Coronary artery (tissue), 2 donors: ENCODE measurements at places on chromosomes 3 and 15.

DNA sequence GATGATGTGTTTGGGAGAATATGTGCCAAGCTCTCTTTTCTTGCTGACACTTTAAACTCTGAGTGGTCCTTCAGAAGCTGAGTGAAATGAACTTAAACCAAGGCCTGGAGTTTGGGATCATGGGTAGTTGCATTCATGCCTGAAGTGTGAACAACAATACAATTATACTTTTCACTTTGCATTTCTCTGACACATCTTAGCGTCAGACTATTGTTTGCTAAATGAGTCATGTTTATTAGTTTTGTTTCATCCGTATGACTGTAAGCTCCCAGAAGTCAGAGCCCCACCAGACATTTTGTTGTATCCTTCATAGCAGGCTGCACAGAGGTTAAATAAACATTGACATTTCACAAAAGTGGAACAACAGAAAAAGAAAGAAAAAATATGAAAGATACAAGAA is 542.6 kb downstream of the TUSC7 start:
- DNase-seq, result no peak

GRCh38 chr3:121659586-121659985 is 1.1 kb downstream of the HCLS1 start:
- DNase-seq, result no peak

GRCh38 chr3:11312166-11312565 is 40.0 kb downstream of the ATG7 start:
- DNase-seq, result no peak

DNA sequence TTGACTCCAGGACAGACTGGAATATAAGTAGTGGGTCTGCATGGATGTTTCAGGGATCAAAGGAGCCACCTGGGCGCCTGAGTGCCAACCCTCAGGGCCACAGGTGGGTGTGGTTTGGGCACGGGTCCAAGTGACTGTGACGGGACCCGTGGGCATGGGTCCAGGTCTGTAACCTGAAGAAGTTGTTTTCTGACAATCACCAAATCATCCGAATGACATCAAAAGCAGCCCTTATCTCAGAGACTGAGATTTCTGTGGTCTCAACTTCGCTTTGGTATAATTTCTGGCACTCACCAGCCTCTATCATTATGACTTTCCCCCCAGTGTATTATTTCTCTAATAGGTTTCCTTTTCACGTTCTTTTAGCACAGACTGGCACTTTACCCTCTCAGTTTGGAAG is 24.4 kb downstream of the RLBP1 start:
- DNase-seq, result no peak

DNA sequence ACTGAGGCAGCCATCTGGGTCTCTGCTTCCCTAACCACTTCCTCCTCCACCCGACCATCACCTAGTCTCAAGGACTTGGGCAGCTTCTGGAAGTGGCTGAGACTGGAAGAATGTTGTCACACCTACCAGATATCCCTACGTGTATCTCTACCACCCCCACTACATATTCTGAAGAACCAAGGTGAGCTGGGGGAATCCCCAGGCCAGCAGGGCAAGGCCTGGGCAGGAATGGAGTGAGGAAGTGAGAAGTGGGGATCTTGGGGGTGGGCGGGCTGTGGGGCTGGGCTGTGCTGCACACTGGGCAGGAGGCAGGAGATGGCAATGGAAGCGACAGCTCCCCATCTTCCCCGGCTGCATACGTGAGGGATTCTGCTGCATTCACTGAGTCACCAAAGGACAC is 17.5 kb upstream of the ALDH1A3 start:
- no peak for DNase-seq

GRCh38 chr3:47113669-47114365 is 50.1 kb downstream of the SETD2 start:
- DNase-seq, result no peak

DNA sequence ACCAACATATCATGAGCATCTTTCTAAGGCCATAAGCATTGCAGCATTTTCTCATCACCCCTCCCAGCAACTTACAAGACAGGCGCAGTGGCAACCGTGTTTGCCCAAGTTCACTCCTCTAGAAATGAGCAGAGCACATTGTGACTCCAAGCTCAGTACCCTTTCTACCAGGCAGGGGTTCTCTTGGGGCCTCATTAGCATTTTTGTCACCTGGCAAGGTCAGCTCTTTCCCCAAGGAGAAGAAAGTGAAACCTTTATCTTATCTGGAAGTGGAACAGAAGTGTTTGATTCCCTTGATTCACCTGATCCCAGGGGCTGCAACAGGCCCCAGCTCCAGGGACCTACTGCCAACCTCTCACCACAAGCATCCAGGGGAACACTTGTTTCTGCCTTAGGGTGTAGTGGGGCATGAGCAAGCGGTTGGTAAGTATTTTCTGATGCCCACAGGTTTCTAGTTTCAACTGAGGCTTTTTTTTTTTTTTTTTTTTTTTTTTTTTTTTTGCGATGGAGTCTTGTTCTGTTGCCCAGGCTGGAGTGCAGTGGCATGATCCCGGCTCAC is 44.0 kb upstream of the HERC1 start:
- no peak for DNase-seq

- no peak for DNase-seq
These were observed 1.7 kb upstream of the NGLY1 start for GRCh38 chr3:25784971-25785370.

GRCh38 chr15:75775296-75776064 is 62.8 kb upstream of the CSPG4 start:
- no peak for DNase-seq

DNA sequence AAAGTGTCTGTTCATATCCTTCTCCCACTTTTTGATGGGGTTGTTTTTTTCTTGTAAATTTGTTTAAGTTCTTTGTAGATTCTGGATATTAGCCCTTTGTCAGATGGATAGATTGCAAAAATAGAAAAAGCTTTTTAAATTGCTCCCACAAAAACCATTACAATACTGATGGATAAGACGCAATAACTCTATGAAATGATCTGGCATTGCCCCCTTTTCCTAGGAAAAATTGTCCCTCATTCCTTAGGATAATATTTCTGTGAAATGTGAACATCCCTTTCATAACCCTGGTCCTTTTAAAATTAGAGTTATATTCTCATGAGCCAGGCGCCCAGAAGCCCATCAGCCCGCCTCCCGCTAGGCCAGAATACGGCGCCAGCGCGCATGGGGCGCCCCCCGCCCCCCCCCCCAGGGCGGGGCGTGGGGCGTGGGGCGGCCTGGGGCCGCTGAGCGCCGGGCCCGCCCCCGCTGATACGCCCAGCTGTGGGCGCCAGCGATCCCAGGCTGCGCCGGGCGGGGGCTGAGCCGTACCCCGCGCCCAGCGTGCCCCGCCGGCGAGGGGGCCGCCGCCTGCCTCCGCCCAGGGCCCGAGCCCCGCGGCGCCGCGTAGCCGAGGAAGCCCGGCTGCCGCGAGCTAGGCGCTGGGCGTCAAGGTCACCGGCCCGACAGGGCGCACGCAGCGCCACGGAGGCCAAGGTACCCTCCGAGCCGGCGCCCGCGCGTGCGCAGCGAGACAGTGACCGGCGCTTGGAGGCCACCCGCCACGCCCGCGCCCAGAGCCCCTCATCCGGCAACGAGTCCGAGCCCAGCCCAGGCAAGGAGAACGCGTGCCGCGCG is 11.1 kb upstream of the ROPN1B start:
- DNase-seq, result no peak

DNA sequence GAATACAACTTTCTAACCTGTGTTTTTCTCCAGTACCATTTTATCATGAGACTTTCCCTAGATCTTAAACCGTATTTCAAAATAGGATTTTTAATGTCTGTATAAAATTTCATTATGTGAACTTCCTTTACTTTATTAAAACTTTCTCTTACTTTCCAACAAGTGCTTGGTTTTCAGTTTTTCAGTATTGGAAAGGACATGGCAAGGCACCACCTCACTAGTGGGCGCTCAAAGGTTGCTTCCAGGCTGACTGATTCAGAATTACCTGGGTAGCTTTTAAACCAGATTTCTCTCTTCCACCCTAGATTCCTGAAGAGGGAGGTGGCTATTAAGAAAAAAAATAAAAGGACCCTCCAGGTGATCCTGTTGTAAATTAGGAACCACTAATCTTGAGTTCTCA is 236.6 kb downstream of the SOX2 start:
- DNase-seq, result no peak

DNA sequence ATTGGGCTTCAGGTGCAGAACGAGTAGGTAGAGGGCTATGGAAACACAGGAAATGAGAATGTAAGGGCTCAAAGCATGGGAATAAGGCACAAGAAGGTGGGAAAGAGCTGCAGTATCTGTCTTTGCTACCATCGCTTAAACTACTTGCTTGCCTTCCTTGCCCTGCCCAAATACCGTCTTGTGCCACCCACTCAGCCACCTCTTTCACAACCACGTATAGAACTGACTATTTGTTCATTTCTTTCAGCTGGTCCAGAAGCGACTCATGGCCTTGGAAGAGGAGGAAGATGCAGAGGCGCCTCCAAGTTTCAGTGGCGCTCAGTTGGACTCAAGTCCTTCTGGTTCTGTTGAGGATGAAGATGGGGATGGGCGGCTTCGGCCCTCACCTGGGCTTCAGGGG is 11.8 kb downstream of the LPCAT4 start:
- DNase-seq, result no peak

DNA sequence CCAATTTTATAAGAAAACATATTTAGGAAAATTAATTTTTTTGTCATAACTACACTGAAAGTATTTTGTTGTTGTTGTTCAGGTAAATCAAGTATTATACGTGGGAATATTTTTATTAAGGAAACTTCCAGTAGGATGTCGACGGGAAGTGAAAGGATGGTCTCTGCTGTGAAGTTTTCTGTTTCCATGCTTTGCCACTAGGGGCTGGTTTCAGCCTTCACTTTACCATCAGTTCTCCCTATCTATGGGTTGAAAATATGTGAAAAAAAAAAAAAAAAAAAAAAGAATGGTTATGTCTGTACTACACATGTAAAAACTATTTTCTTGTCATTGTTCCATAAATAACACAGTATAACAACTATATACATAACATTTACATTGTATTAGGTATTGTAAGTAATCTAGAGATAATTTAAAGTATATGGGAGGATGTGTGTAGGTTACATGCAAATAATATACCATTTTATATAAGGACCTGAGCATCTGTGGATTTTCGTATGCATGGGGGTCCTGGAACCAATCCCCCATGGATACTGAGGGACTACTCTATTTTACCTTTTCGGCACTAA is 136.7 kb downstream of the SMAD6 start:
- DNase-seq, result no peak

DNA sequence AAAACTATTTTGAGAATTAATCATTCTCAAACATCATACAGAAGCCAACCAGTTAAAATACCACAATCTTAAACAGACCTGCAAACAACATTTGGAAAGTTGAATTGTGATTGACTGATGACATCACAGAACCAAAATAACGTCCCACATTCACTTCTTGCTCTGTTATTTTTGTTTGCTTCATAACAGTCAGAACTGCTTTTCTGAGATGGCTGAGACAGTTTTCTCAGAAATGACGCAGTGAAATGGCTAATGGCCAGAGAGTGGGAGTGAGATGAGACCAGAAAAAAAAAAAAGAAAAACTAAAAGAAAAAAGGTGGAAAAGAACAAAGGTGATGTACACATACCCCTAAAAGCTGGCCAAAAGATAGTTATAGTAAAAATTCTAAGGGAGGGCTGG is 1061.2 kb downstream of the FHIT start:
- DNase-seq, result no peak

- DNase-seq, result no peak
These were observed 2.4 kb upstream of the LARP6 start for GRCh38 chr15:70856177-70856883.

DNA sequence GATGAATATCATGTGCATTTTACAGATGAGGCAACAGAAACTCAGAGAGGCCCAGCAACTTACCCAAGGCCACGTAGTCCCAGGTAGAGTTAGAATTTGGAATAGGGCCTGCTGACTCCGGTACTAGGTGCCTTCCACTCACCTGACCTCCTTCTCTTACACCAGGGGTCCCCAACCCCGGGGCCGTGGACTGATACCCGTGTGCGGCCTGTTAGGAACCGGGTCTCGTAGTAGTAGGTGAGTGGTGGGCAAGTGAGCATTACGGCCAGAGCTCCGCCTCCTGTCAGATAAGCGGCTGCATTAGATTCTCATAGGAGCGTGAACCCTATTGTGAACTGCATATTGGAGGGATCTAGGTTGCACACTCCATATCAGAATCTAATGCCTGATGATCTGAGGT is 64.8 kb downstream of the SMAD3 start:
- no peak for DNase-seq

DNA sequence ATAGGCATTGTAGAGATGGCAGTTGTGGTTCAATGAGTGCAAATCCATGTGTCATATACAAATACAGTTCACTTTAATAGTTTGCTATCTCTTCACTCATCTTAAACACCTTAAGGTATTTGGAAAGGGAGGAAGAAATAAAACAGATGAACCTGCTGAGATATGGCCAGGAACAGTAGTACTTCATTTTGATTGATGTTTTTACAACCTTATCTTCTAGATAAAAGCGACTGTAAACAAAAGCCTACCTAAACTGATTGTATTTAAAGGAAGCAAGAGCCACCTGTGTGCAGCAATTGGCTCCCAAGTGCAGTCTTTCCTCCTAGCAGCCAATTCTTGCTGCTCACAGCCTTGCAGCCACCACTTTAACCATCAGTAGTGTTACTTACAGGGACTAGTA is 217.7 kb downstream of the CDIN1 start:
- DNase-seq, result no peak

GRCh38 chr15:69457304-69458280 is 5.0 kb downstream of the RPLP1 start:
- no peak for DNase-seq

DNA sequence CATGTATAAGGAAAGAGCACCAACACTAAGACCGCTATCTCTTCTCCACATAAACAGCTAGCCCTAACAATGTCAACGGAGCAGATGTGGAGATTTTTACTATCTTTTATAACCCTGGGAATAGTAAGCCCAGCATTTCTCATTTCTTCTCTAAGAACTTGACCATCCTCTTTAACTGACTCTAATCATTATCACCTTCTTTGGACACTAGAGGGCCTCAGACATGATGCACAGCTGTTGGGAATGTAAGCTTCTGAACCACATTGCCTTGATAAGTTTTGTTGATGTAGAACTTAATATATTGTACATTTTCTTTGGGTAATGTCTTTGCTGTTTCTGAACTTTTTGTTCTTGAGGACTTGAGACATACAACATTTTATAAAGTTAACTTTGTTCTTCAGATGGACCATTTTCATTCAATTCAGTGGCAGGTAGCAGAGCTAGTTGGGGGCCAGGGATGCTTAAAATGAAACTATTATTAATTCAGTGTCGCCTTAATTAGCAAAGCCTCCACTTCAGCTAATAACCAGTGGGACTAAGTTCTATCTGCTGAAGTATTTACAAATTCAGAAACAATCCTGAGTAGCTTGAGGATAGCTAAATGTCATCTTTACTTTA is 9.6 kb upstream of the TAGLN3 start:
- DNase-seq, result no peak
